Naive B cell (primary cell): ENCODE measurements at places on chromosomes 3 and 15. TPM values are rescaled to one million over a fixed set of nuclear protein-coding genes. Genes with fewer than 3 reads are reported as not detected.

KNG1 gene
- not detected for polyA plus RNA-seq

IL17RB gene
- polyA plus RNA-seq = 0.81 TPM

GLDN gene
- polyA plus RNA-seq = not detected

FHIT gene
- 7.0 TPM for polyA plus RNA-seq

PTH1R gene
- polyA plus RNA-seq = not detected

ARL14 gene
- polyA plus RNA-seq = not detected

B3GNT5 gene
- polyA plus RNA-seq = not detected

SNTN gene
- polyA plus RNA-seq = not detected

SLCO2A1 gene
- polyA plus RNA-seq = not detected

PIGB gene
- polyA plus RNA-seq = 25.3 TPM

CDHR4 gene
- polyA plus RNA-seq = not detected

RBSN gene
- polyA plus RNA-seq = 23.1 TPM

AP3B2 gene
- polyA plus RNA-seq = 0.30 TPM

PDZRN3 gene
- not detected for polyA plus RNA-seq

KBTBD12 gene
- polyA plus RNA-seq = not detected

CCK gene
- not detected for polyA plus RNA-seq

MAP3K13 gene
- 56.8 TPM for polyA plus RNA-seq

JMJD7 gene
- 11.3 TPM for polyA plus RNA-seq

TEX9 gene
- 0.55 TPM for polyA plus RNA-seq

GRK7 gene
- not detected for polyA plus RNA-seq

CFAP20DC gene
- polyA plus RNA-seq = 0.62 TPM

CHRM5 gene
- polyA plus RNA-seq = not detected

PRSS50 gene
- polyA plus RNA-seq = not detected

POLQ gene
- polyA plus RNA-seq = not detected

ATP10A gene
- 0.14 TPM for polyA plus RNA-seq

CLEC3B gene
- polyA plus RNA-seq = not detected

MRAS gene
- polyA plus RNA-seq = not detected

PIK3CB gene
- 3.0 TPM for polyA plus RNA-seq

ST8SIA2 gene
- polyA plus RNA-seq = not detected

KCNAB1 gene
- not detected for polyA plus RNA-seq

MAP1A gene
- 0.03 TPM for polyA plus RNA-seq

UPK1B gene
- not detected for polyA plus RNA-seq

EBLN2 gene
- polyA plus RNA-seq = 1.9 TPM

IL16 gene
- 146 TPM for polyA plus RNA-seq

SAMMSON gene
- not detected for polyA plus RNA-seq

RSL24D1 gene
- polyA plus RNA-seq = 108 TPM

MOBP gene
- polyA plus RNA-seq = not detected

PCSK6 gene
- polyA plus RNA-seq = 0.96 TPM

SLC22A13 gene
- not detected for polyA plus RNA-seq

C2CD4A gene
- not detected for polyA plus RNA-seq

ACTC1 gene
- polyA plus RNA-seq = not detected

GOLGA6L7 gene
- not detected for polyA plus RNA-seq

HACL1 gene
- polyA plus RNA-seq = 37.0 TPM

TEX55 gene
- not detected for polyA plus RNA-seq

ACOX2 gene
- not detected for polyA plus RNA-seq

ADGRG7 gene
- not detected for polyA plus RNA-seq

ABCC5 gene
- 8.3 TPM for polyA plus RNA-seq

SCG5 gene
- polyA plus RNA-seq = not detected

GADL1 gene
- not detected for polyA plus RNA-seq
